Lung (tissue), 17 donors: ENCODE measurements at places on chromosomes 3 and 15.

DNA sequence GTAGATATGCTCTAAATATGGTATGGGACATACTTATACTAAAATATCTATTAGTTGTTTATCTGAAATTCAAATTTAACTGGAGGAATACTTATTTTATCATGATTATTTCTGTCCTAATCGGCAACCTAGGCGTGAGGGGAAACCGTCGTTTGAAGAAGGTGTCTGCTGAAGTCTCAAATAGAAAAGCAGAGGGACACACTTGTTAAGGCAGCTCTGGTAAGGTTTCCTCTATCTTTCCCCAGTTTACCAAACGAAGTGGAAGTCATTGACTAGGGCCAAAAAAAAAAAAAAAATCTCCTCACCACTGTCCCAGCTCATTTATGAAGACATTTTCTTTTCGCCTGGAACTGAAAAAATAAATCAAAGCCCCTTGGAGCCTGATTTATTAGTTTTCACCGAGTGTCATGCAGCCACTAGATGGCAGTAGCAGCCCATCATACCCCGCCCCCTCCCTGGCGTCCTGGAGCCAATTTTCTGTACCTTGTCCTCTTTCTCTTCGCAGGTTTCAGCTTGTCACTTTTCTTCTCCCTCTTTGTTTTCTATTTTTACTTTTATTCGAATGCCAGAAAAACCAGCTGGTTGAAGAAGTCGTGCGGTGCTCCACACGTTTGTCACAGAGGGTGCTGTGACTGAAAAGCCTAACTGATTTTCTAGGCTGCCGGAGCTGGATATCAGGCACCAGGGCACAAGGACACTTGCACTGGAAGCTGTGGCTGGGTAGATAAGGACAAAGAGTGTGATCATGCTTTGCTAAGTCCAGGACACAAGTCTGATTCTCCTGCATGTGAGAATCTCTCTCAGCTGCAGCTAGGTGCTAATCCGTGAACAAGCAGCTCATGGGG is 238.7 kb downstream of the ZPLD1 start:
- peak; percentile 80 for DNase-seq

DNA sequence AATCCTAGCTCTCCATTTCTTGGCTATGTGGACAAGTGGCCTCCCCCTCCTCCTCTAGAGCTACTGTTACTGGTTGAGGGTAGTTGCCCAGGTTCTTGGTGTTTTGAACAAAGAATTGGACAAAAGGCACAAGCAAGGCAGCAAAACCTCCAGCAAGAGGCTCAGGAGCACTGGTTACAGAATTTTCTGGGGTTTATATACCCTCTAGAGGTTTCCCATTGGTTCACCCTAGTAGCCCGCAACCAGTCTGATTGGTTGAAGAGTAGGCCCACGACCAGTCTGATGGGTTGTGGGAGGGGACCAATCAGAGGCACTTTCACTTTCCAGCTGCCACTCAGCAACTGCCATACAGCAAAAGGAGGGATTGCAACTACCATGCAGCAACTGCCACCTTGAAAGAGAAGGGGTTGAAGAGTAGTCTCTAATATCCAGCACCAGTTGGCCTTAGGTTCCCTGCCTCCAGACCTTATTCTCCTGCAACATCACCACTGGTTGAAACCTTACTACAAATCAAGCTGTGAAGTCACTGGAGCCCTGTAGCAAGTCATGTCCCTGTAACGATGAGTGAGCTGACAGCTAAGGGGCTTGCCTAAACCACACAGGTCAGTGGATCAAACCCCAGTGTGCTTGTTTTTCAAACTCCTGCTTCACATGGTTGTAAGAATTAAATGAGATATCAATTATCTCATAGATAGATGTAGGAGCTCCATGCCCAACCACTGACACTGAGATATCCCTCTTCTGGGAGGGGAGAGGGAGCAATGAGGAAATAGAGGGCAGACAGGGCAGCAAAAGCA is 2.9 kb upstream of the C15orf39 start:
- peak; percentile 43 for DNase-seq

GRCh38 chr3:30453360-30454039 is 152.9 kb upstream of the TGFBR2 start:
- no peak for DNase-seq

GRCh38 chr3:58071480-58071971 is 63.3 kb downstream of the FLNB start:
- no peak for DNase-seq

DNA sequence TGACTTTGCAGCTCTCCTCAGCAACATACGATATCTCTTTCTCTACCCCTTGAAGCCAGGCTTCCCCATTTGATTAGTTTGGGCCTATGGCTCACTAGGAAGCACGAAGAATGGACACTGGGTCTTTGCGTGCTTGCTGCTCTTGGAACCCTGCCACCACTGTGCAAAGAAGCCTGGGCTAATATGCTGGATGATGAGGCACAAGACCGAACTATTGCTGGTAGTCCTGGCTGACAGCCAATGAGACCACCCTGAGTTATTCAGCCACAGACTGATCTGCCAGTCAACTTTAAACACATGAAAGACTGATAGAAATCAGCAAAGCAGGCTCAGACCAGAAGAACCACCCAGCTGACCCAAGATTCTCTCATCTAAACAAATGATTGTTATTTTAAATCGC is 250.3 kb downstream of the CBLB start:
- peak; percentile 31 for DNase-seq

DNA sequence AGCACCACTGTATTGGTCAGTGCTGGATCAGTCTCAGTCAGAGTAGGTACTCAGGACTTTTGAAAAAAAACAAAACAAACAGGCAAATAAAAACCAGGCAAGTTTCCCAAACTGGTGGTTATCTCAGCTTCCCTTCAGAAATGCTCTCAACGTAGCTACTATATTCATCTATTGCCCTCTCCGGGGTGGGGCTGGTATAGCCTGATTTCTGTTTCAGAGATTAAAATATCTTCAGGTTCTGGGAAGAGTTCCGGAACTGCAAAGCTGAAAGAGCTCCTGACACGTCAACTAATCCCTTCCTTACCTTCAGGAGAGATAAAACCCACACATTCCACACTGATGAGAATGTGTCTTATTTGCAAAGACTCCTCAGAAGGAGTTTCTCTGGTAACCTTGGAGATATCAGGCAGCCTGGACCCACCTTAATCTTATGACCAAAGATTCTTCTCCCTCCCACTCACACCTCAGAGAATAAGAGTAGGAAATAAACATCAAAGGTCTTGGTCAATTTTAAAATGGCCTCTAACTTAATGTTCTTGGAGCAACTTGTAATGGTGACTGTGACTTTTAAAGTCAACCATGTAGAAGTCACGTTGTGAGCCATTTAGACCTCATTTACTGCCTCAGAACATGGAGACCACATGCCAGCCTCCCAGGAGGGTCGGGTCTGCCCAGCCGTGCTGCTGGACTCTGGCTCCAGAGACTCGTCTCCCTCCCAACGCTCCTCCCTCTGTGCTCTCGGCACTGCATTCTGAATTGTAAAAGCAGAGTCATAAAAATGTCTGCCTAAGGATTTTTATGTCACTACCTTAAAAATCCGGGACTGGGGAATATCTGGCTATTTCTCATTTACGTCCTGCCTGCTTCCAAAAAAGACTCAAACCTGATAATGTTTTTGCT is 53.8 kb downstream of the CDCP1 start:
- no peak for DNase-seq

DNA sequence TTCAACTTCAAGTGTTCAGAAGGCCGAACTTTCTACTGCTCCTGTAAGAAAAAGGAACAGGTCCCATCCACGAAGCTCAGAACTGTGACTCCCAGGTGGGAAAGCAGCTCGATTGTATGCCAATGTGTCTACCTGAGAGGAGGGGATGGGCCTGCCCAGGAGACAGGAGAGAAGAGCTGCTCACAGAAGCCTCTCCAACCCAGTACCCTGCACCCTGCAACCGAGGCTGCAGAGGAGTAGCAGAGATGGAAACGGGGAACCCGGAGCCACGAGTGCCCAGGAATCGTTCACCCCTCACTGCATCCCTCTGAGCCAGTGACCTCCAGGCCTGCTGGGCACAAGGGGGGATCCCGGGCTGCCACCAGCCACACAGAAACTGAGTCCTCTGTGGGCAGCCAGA is 86.5 kb upstream of the PRR23E start:
- DNase-seq = no peak
